ENCODE measurements at places on chromosomes 5 and 9.

DNA sequence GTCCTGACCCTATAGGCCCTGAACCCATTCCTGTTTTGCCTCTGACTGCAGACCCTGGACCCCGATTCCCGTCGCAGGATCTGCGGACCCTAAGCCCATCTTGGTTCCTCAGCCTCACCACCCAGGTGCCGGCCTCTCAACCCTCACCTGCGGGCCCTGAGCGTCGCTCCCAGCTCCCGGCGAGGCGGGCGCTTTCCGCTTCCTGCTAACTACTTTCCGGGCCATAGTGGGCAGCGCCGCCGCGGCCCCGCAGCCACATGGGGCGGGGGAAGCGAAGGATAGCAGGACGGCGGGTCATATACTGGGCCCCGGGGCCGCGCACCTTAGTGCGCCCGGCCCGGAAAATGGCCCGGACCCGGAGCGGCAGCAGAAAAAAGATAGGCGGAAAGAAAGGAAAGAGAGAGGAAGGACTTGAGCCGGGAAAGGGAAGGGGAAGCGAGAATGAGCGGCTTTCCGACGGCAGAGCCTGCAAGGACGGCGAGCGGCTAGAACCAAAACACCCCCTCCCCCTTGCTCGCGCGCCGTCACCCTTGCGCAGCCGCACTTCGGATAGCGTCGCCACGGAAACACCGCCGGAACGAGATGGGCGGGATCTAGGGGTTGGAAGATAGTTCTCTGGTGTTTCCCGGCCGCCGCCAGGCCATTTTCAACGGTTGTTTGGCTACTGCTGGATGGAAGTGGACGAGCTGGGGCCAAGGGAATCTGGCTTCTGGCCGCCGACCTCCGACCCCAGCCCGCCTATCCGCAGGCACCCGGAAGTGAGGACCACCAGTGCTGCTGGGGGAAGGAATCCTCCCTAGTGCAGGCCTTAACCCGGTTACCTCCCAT, at the start of gene DCAF12:
DCAF12 (minus strand) TSS at position 492 of the 828 bp plus-strand sequence; CDS start at position 225, 267 bp downstream.
- DNase-seq, result peak; percentile 92

DNA sequence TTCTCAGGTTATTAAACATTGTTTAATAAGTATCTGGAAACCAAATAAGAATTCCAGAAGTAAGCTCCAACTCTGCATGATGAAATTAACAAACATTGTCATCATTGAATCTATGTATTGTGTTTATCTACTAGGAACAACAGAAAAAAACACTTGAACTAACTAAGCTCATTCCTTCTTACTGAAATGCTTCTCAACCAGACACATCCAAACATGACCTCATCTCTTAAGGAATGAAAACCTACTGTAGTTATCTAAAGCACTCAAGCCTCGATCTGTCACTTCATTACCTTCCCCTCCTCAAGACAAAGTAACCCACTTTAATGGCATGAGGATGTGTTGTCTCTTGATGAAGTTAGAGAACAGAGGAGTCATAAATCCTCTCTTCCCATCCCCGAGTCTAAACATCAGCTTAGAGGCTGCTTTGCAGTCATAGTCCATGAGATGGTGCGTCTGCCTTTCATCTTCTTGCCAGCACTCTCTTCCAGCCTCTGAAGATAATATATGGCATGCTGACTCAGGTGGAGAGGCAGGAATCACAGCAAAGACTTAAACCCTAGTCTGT, 86.5 kb downstream of the CEMIP2 start:
- no peak for DNase-seq

DNA sequence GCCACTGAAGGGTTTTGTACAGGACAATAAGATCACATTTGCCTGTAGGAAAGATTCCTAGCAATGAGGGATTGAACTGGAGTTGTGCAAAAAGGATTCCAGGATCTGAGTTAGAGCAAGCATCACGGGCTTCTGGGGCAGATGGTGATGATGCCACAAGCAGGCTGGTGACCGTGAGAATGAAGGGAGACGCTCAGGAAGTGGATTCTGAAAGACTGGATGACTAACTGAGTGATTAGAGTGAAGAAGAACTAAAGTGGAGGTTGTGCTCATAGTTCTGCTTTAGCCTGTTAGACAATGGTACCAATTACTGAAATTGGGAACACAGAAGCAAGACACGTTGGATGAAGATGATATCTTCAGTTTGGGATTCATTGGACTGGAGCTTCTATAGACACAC, 168.2 kb downstream of the CD180 start:
- no peak for DNase-seq

DNA sequence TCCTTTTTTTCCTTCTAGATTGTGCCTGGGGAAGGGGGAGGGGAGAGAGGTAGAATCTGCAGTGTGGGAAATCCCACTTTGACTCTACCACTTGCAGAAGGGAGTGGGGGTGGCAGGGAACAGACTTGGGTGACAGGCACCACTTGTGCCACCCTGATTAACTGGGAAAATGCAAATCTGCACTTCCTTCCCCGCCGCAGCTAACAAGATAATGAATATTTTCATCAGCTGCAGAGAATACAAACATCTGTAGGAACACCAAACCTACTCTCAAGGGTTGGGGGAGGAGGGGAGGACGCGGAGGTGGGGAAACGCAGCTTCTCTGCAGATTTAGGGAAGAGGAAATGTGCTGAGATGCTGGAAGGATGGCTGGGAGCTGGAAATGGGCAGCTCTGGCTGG, 73.5 kb downstream of the TRIM32 start:
- DNase-seq, result no peak

All from activated T-cell treated with anti-CD3 and anti-CD28 coated beads, Interleukin-2, amount 50 U/mL, for 72 hours (primary cell).